ENCODE measurements at places on chromosomes 4 and X.
A peak's percentile ranks its signal among the peaks of the same experiment; 100 is the strongest.

GRCh38 chr4:54714631-54715030 is 56.9 kb downstream of the KIT start:
- no peak for DNase-seq

DNA sequence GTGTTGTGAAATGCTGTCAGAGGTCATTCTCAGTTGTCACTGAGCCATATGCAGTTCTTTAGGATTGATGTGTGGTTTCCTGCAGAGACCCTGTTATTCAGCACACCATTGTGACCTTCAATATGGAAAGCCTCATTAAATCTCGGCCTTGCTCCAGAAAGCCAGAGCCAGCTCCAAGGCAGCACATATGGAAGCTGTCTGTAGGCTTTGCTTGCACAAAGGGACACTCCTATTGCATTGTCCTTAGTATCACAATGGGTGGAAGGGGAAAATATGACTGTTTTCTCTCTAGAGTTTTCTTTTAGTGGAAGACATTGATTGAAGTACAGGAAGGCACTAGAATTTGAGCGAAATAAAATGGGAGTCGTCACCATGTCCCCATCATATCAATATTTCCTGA is 179.0 kb downstream of the CEP135 start:
- no peak for DNase-seq

DNA sequence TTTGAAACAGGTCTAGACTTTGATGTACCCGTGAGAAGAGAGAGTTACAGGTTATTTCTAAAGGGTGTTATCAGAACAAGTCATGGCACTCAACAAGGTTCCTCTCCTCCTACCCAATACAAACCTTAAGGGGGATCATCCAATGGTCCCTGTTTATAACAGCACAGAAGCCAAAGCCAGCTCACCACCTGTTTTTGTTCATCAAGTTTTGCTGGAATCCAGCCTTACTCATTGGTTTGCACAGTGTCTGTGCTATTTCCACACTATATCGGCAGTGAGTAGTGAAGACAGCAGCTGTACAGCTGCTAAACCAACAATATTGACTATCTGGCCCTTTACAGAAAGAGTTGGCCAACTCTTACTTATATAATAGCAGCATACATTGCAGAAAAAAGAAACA is 262.1 kb upstream of the STS start:
- DNase-seq: no peak

- no peak for DNase-seq
These were observed 396.4 kb upstream of the TRAM1L1 start for GRCh38 chr4:117481742-117482141.

DNA sequence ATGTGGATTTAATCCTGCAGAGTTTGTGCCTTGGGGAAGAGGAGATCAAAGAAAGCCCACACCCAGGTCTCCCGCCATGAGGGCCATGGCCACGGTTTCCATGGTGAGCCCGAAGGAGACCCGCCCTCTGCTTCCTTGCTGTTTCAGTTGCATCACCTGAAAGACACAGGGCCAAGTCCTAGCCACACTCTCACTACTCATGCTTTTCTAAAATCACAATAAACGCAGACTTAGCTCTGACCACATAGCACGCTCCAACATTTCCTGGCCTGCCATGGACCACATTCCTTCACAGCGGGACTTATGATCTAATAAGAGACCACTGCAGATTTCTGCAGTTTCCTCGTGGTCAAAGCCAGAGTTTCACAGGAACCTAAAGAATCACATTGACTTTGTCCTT is 426.0 kb upstream of the NR3C2 start:
- DNase-seq: no peak

DNA sequence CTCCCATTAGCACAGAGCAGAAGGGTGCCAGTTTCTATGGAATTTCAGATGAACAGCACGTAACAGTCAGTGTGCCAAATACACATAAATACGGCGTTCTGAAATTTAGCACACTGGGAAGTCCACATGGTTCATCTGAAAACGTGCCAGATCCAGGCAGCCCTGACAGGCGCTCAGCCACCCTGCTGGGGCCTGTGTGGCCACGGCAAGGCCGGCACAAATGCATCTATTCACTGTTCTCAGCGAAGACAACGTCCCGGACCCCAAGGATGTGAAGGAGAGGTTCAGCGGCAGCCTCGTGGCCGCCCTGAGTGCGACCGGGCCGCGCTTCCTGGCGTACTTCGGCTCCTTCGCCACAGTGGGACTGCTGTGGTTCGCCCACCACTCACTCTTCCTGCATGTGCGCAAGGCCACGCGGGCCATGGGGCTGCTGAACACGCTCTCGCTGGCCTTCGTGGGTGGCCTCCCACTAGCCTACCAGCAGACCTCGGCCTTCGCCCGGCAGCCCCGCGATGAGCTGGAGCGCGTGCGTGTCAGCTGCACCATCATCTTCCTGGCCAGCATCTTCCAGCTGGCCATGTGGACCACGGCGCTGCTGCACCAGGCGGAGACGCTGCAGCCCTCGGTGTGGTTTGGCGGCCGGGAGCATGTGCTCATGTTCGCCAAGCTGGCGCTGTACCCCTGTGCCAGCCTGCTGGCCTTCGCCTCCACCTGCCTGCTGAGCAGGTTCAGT is 15.6 kb downstream of the DGKQ start:
- DNase-seq: no peak

- DNase-seq: peak; percentile 38
These were observed 156.2 kb upstream of the PPP1R2C start for GRCh38 chrX:42934020-42934726.

- DNase-seq: no peak
These were observed 48.3 kb downstream of the ZAR1 start for GRCh38 chr4:48538358-48538757.

DNA sequence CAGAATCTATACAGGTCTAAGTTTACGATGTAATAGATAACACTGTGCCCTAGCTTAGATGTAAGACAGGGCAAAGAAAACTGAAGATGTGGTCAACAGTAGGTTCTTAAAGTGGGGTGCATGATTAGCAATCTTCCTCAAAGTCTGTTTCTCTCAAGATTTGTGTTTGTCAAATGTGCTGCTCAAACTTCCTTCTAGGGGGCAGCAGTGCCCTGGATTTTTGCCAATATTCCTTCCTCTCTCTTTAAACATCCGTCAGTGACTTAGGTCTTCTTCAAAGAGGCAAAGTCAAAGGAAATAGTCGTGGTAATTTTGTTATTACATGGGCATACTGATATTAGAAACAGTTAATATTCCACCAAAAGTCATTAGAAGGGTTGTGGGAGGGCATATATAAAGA is 4.2 kb upstream of the PDHA2 start:
- DNase-seq: no peak

DNA sequence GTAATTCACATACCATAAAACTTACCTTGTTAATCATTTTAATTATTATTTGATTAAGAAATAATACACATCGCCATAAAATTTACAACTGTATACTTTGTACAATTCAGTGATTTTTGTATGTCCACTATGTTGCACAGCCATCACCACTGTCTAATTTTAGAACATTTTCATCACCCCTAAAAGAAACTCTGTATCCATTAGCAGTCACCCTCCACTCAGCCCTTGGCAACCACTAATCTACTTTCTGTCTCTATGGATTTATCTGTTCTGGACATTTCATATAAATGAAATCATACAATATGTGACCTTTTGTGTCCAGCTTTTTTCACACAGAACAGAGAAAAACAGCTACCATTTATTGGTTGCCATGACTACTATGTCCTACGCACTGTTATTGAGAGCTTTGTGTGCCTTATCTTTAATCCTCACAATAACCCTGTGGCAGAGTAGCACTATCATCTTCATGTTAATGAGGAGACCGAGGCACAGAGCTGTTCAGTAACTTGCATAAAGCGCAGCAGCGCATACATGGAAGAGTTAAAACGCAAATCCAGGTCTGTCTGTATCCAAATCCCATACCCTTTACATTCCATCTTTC is 64.6 kb upstream of the PAGE1 start:
- DNase-seq: no peak

DNA sequence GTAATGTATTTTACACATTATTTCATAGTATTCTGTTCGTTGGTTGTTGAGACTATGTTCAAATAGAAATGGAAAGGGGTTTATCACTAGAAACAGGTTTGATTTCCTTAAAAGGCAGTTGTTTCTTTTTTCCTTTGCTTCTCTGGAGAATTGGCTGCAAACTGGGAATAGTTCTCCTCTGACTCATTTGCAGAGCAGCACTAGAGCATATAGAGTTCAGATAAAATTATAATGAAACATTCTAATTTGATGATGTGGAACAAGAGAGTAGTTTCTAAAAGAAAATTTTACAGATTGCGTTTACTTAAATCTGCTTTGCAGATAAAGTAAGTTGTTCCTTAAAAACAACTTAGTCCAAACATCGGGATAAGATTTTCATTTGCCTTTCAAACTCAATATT is 29.7 kb downstream of the SYNPO2 start:
- DNase-seq: no peak

DNA sequence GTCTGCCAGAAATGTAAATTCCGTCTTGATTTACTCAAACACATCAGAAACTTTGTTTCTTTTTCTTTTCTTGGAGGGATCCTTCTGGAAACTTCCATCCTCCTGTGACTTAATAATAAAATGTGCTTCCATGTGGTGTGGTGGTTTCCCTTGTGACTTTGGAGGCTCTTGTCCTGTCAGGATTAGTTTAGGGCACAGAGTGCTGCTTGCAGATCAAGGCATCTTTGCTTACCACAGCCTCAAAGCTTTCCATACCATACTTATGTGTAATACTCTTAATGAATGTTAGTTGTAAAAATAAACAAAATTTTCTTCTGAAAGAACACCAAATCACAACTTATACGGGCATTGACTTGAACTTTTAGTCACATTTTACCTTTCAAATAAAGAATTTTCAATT is 27.4 kb downstream of the GBA3 start:
- no peak for DNase-seq

DNA sequence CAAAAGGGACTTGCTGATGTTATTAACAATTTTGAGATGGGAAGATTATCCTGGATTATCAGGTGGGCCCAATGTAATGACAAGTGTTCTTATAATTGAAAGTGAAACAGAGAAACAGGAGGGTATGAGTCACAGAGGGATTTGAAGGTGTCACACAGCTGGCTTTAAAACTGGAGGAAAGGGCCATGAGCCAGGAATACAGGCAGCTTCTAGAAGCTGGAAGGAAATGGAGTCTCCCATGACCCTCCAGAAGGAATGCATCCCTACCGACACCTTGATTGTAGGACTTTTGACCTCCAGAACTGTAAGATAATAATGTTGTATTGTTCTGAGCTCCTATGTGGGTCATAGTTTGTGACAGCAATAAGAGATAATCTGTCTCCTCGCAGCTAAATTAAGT is 98.0 kb upstream of the STIM2 start:
- DNase-seq: no peak

- no peak for DNase-seq
These were observed 495.9 kb downstream of the CENPC start for GRCh38 chr4:67049446-67049845.
